ENCODE measurements at places on chromosomes 7 and 10.

DNA sequence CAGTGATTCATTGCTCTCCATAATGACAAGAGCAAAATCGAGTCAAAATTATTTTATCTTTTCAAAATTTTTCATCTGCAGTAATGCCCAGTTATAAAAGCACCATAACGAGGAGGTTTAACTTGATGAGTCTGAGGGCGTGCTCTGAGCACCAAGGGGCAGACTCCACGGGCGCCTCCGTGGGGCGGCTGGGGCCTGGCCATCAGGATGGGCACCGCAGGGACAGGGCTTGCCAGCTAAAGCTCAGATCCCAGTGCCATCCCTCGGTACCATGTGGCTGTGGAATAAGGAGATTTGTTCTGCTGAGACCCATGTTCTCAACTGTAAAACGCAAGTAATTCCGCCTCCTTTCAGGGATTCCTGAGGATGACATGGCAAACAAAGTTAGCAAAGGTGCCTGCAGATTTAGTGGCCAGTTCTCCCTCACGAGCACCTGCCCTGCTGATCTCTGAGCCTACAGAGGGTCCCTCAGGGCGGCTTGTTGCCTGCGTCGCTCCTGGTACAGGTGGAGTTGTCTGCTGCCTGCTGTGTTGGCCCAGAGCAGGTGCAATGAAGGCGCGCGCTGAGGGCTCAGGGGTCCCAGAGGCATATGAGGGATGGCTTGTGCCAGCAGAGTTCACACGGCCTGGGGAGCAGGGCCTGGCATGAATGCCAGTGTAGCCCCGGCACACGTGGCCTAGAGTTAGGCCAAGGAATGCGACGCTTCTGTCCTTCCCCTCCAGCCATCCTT is 584.4 kb downstream of the TCERG1L start:
- DNase-seq = no peak

DNA sequence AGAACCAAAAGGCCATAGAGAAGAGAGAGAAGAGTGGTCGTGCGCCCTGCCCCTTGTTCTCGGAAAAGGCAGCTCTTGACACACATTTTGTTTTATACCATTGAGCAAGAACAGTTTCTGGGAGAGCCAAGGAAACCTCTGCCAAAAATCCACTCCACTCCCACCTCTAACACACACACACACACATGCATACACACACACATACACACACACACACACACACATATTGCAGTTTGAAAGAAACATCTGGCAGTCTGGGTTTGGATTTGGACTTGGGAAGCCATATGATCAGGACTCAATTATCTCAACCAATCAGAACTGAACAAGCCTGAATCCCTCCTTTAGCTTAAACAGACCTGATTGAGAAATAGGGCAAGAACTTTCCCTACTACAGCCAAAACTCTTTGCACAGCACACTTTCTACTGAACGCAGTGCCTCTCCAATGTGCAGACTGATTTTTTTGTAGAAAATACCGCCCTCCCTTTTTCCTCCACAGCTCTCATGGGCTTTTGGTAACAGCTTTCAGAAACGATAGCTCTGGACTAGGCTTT is 484.0 kb upstream of the ZWINT start:
- no peak for DNase-seq

- DNase-seq = no peak
Measured at GRCh38 chr10:32140403-32140802, 84.2 kb upstream of the KIF5B start.

- no peak for DNase-seq
Measured at GRCh38 chr10:11793762-11794479, 29.2 kb upstream of the PROSER2 start.

- DNase-seq = no peak
Measured at GRCh38 chr10:133326745-133327650, 9.7 kb downstream of the CALY start.

DNA sequence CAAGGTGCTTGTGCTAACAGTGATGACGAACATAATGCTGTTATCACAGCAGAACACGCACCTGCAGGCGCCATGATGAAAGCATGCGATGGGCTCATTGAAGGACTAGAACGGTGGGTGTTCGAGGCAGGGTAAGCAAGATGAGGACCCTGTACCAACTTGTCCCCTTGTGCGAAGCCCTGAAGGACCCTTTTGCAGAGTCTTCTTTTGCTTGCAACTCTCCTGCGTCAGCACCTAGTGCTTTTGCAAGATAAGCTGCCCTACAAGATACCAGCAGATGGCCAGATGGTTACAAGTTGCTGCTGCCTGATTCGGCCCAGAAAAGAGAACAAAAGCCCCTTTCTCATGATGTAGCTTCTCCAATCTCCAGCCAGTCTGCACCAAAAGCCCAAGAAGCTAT is 4.2 kb upstream of the IL15RA start:
- no peak for DNase-seq

GRCh38 chr7:67105377-67105776 is 108.7 kb downstream of the TYW1 start:
- DNase-seq = no peak

DNA sequence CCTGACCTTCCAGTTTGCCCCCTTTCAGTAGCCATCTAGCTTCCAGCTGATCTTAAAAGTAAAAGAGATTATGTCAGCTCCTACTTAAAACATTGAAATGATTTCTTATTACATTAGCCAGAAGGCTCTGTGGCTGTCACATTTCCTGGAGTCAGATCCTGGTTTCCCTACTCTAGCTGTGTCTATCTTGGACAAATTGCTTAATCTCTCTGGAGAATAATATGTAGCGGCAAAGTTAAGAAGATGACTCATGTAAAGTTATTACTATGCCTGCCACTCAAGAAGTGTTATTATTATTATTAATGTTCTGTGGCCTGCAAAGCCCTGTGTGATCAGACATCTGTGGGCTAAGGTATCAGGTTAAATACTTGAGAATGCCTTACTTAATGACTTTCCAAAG is 107.2 kb downstream of the RUNDC3B start:
- no peak for DNase-seq

GRCh38 chr10:62614389-62615157 is 189.9 kb upstream of the ADO start:
- no peak for DNase-seq

- no peak for DNase-seq
Measured at GRCh38 chr7:50085344-50085743, 7.7 kb downstream of the ZPBP start.

- no peak for DNase-seq
Measured at GRCh38 chr7:102270178-102270887, 16.3 kb upstream of the SH2B2 start.

- no peak for DNase-seq
Measured at GRCh38 chr10:43361547-43362190, 9.8 kb upstream of the FXYD4 start.

DNA sequence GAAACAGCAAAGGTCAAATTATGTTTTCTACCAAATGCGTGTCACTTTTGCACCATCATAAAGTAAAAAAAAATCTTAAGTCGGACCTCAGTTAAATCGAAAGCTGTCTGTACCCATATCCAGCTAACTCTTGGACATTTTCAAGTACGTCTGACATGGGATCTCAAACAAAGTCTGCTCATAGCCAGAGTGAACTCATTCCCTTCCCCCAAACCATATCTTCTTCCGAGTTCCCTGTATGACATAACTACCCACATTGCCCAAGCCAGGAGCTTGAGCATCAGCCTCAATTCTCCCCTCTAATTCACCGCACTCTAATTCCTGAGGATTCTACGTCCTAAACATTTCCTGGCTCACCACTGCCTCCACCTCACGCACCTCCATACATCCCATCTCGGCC is 44.8 kb upstream of the TARP start:
- DNase-seq = no peak

- no peak for DNase-seq
Measured at GRCh38 chr10:70323138-70323696, 39.4 kb upstream of the NPFFR1 start.

DNA sequence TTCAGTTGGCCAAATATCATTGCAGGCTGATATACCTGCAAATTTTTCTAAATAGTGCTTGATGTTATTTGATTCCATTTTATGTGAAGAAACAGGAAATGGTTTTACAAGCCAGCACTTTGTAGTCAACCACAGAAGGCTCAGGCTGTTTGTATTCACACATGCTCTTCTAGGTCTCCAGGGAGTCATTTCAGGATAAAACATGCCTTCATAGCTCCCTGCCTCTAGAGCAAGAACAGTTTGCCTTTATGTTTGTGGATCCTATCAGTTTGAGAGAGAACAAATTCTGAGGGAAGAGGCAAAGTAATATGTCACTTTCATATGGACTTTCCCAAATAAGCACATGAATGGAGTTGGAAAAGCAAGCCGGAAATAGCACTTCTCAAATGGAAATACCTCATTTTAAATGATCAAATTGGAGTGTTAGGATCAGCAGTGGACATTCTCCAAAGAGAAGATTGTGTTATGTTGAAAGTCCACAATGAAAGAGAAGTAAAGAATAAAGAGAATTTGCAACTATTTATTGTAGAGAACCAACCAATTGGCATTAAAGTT is 277.6 kb downstream of the KCND2 start:
- no peak for DNase-seq

DNA sequence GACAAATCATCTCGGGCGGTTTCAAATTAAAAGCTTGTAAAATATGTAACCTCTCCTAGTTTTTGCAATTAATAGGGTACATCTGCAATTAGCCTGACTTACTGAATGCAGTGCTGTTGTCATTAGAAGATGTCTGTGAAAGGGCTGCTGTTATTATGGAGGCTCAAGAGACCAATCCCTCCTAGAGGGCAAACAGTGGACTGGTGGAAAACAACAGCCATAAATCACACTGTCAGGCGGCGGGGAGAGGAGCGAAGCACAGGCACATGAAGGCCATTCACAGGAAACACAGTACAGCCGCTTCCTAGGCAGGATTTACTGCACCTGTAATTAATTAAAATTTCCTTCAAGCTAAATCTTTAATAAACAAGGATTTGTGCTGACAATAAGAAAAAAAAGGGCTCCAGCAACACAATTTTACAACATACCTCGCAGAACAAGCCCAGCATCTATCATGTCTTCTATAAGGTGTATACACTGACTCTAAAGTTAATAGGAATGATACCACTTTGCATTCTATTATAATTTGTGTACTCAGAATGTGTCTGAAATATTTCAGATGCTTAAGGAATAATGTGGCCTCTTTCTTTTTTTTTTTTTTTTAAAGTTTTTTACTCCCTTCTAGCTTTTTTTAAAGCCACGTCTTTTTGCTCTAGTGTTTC is 50.7 kb downstream of the ERCC6 start:
- DNase-seq = no peak

DNA sequence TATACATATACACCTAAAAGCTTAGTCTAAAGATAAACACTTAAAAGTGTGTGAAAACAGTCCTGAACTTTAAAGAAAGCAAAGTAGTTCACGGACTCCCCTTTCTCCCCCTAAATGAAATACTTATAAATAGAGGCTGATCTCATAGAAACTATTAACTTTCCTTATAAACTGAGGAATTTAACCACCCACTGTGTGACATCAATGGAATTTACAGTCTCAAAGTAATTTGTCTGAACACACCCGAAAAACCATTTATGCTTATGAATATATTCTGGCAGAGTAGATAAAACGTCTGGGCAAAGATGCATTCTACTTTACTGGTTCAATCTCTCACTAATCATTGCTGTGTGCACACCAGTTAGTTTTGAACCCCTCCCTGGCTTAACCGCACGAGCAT is 181.8 kb upstream of the DGKB start:
- DNase-seq = no peak

DNA sequence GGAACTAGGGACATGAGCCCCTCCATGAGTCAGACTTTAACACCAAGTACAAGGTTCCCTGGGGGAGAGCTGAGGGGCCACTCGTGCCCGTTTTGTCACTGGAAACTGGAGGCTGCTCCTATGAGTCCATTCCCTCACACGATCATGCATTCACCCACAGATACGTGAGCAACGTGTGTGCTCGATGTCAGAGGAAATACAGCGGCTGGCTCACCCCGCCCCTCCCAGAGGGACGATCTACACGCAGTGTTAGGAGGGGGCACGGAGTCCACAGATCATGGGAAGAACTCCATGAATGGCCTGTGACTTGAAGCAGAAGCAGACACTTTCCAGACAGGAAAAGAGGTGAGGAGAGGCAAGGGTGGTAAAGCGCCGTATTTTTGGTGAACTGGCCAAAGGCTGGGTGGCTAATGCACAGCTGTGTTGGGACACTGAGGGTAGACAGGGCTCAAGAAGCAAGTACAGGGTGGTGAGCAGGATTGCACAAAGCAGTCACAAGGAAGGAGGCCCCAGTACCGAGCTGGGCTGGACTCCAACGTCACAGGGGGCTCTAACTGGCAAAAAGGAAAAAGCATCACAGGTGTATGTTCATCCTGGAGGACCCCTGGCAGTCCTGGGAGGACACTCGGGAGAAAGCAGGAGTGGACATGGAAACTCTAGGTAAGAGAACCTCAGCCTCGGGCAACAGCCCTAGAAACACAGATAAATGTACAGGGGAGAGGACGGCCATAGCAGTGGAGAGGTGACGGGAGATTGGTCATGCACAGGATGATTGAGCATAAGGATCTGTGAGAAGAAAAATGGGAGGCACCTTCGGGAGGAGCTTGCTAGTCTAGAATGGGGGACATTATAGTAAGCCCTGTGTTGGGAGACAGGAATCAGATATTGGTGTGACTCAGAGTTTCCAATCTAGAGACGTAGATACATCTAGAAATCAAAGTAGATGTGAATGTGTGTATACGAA is 41.2 kb downstream of the TNS3 start:
- DNase-seq = no peak

GRCh38 chr10:2885288-2886278 is 181.8 kb upstream of the PFKP start:
- no peak for DNase-seq

DNA sequence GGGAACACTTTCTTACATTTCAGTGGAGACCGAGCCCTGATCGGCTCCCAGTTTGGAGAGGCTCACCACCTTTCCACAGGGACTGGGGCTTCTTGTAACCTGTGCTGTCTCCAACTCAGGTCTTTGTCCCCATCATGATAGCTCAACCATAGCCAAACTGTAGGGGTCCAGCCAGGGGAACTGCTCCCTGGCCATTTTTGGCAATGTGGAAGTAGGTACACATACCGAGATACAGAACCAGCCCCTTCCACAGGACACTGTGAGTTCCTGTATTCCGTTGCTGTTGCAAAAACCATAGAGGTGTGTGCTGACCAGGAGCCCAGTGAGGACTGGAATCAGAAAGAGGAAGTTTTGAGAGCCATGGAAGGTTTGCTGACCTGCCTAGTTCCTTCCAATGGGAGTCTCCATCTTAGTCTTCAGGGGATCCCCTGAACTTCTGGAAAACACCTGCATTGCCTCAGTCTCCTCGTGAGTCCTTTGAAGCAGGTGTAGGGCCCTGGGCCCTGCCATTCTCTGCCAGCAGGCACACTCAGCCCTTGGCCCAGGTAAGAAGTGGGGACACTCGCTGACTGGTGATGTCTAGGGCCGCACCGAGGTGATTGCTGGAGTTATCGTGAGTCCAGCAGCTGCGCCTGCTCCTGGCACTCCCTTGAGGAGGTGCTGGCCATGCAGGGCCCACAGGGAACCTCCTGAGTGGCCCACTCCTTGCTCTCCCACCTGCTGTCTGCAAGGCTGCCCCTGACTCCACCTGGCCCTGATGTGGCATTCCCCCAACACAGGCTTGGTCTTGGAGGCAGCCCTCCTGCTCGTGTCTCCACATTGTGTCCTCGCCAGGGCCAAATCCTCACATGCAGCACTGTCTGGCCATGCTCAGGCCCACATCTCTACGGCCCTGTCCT is 11.2 kb downstream of the WDFY4 start:
- no peak for DNase-seq

Data from WTC11 (cell line).